Peyer's patch (tissue), 4 donors: ENCODE measurements at places on chromosomes 5 and 9. TPM values are rescaled to one million over a fixed set of nuclear protein-coding genes. Genes with fewer than 3 reads are reported as not detected.

The SARDH gene
- total RNA-seq, result 5.0 TPM

The CTNND2 gene
- total RNA-seq, result 0.47 TPM

The PCDHGB7 gene
- 4.1 TPM for total RNA-seq

The NR2F1-AS1 gene
- total RNA-seq, result 9.1 TPM

The SPATA31D1 gene
- not detected for total RNA-seq

The PCDHB13 gene
- 0.13 TPM for total RNA-seq

The IPO11 gene
- 27.2 TPM for total RNA-seq

The FOXD4L3 gene
- total RNA-seq, result 1.6 TPM

The FYB1 gene
- total RNA-seq, result 13.8 TPM

- no peak for DNase-seq
These were observed 36.7 kb downstream of the CNTLN start for GRCh38 chr9:17171309-17172094.

DNA sequence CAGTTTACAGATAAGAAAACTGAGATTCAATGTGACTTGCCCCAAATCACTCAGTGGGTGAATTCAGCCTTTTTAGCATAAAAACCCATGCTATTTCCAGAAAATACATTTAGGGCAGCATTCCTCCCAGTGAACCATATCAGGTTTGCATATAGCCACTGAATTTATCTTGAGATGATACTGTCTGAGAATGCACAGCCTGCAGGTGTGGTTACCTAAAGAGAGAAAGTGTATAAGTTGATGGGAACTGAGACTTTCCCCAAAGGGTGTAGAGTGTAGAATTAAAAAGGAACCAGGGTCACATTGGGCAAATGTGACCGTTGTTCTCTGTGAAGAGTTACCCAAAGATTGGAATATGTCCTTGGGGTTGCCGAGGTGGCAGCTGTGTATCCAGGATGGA is 100.0 kb upstream of the PIK3R1 start:
- DNase-seq, result no peak

- DNase-seq, result no peak
These were observed 7.3 kb downstream of the ATOX1 start for GRCh38 chr5:151751091-151751490.

DNA sequence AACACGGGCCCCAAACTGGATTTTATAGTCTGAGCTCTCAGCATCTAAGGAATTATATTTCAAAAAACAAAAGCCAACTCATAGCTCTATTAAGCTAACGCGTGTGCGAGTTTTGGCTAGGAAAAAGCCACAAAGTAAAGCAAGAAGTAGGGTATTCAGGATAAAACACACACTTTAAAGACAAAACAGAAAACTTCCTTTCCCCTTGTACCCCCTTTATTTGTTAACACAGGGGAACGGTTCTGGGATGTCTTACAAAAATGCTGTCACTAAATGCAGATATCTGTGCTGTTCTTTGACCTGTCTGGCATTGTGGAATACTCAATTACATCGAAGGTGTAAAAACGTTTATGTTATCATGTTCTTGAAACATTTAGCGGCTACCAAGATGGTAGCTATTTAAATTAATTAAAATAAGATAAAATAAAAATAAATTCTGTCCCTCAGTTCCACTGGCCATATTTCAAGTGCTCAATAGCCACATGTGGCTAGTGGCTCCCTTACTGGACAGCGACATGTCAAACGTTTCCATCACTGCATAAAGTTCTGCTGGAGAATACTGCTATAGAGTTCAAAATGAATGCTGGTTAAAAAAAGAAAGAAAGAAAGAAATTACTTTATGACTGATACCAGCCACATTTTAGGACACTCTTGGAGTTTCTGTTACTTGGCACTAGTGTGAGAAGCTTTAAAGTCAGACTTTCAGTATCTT is 7.2 kb upstream of the MEF2C start:
- DNase-seq, result no peak

DNA sequence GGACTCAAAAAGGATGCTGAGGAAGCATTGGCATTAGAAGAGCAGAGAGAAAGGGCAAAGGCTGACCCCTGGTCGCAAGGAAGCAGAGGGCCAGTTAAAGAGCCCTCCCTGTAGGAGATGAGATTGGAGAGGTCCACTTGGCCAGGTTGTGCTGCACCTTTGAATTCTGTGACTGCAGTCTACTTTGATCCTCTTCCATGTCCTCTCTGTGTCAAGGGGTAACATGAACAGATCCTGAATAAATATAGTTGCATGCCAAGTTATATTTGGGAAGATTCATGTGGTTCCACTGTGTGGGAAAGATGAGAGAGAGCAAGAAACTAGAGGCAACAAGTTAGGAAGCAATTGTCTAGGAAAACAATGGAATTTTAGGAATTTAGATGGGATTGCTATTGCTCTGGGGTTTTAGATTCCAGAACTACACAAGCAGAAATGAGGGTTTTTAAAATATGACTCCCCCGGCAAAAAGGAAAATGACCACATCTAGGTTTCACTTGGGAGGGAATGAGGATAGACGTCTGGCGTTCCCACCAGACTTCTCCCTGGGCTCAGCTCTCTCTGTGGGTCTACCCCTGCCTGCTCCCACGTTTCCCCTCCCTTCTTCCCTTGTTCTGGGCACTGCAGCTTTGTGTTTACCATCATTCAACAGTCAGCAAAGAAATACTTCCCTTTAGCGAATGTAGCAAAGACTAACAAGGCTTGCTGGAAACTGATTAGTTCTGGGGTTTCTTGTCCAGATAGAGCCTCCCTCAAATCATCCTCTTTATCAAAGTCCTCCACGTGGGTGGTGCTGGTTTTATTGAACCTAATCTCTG is 63.6 kb downstream of the SNX18 start:
- DNase-seq, result no peak

DNA sequence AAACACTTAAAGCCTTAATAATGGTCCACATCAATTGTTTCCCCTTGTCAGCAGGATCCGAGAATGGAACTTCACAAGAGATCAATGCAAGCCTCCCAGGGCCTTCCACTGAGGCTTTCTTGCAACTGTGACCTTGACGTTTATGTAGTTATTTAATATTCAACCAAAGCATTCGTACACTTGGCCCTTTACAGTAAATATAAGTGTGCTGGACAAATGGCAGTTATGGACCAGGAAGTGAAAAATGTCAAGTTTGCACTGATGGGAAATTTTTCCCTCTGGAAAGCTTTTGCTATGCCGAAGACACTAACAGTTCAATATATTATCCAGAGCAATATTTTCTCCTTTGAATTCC is 101.8 kb downstream of the TTLL11 start:
- no peak for DNase-seq

GRCh38 chr9:103816146-103816545 is 278.0 kb upstream of the SMC2 start:
- DNase-seq, result no peak

GRCh38 chr5:132639706-132640130 is 18.3 kb upstream of the IL13 start:
- DNase-seq, result no peak

GRCh38 chr5:172142709-172143215 is 45.3 kb downstream of the STK10 start:
- DNase-seq, result no peak

- DNase-seq, result no peak
These were observed 271.9 kb downstream of the NSG2 start for GRCh38 chr5:174317256-174317894.

GRCh38 chr5:168047669-168048111 is 243.8 kb upstream of the WWC1 start:
- no peak for DNase-seq

DNA sequence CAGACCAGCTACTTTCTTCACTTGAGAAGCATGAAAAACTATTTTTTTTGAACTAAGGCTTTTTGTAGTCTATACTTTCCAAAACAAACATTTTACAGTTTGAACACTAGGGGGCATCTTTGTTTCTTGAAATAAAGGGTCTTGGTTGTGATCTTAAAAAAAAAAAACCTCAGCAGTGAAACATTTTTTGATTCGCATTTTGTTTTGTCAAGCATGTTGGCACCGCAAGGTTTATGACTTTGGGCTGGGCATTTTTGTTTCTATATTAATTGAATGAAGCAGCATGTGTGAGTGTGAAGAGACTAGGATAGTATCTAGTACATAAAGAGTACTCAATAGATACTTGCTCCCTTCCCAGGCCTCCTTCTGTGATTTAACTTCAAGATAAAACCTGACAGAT is 31.6 kb upstream of the ACOT12 start:
- no peak for DNase-seq

GRCh38 chr5:140785905-140786686 is at the start of gene PCDHA1:
TSS of gene PCDHA1 (plus strand) at chr5:140786140.
- DNase-seq, result no peak

- DNase-seq, result peak; percentile 49
These were observed 694 bp downstream of the RMI1 start for GRCh38 chr9:83981126-83981871.

- DNase-seq, result no peak
These were observed 165.9 kb downstream of the GAPVD1 start for GRCh38 chr9:125427556-125427955.

DNA sequence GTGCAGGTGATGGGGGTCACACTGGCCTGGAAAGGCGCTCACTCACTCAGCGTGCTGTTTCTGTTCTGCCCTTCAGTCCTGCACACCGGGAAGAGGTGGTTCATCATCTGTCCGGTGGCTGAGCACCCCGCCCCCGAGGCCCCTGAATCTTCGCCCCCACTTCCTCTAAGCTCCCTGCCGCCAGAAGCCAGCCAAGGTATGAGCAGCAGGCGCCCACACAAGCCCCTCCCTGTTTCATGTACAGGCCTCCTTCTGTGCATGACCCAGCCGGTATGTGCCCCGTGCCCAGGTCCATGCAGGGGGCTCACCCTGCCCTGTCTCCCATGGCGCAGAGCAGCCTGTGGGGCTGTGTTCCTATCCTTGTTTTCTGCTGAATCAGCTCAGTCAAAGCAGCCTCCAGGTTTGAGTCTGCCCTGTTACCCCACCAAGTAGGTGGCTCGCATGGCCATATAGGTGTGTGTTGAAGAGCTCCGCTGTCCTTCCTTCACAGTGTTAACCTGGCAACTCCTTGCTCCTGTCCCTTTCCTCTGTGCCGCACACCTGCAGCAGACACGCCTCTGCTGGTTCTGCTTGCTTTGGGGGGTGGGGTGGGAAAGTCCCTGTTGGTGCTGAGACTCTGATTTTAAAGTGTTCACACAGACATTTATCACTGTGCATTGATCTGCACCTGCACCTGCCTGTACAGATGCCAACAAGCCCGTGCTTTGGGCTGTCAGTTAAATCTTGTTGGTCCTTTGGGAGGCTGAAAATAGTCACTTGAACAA is 84.8 kb downstream of the WNK2 start:
- peak; percentile 77 for DNase-seq

- peak; percentile 97 for DNase-seq
These were observed at the start of gene SIGMAR1 for GRCh38 chr9:34637356-34638137. TSS of gene SIGMAR1 (minus strand) at chr9:34637787. CDS start at chr9:34637697, 90 bp downstream.

- DNase-seq, result no peak
These were observed 50.1 kb upstream of the POU5F2 start for GRCh38 chr5:93791518-93791972.

- DNase-seq, result no peak
These were observed 428.6 kb downstream of the PSAT1 start for GRCh38 chr9:78725503-78725902.

- DNase-seq, result peak; percentile 46
These were observed 12.5 kb upstream of the EXOSC2 start for GRCh38 chr9:130680836-130681768.

DNA sequence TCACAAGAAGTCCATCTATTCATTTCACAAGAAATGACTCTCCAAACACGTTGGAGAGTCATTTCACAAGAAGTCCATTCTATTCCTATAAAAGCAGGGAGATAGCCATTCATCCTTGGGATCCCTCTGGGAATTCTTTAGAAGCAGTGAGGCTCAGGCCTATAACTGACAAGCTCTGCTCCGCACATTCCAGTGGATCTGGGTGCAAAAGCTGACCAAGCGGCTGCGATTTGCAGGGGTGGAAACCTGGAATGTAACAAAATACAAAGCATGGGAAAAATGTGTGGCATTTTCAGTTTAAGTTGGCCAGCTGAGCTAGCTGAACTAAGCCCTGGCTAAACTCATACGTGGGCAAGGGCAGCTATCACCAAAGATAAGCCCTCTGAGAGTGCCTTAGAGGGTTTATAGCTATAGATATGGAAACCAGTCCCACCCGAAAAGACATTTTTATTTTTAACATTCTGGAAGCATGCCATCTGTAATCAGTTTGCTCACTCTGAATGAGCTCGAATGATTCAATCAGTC is 8.7 kb downstream of the TAS2R1 start:
- no peak for DNase-seq

DNA sequence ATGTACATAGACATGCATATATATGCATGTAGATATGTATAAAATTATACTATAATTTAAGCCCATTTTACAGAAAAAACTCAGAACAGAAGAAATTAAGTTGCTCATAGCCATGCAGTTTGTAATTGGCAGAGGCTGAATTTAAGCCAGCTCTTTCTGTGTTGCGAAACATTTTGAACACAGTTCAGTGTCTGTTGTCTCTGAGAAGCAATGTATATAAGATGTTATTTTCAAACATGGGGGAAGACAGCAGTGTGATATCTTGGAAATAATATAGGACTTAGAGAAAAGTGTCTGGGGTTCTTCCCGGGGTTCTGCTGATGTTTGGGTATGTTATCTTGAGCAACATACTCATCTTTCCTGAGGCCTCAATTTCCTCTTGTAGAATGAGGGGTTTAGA is 37.6 kb downstream of the SVEP1 start:
- no peak for DNase-seq

- no peak for DNase-seq
These were observed 58.3 kb downstream of the RANBP6 start for GRCh38 chr9:5957166-5957565.

- DNase-seq, result no peak
These were observed 35.6 kb downstream of the ADRA1B start for GRCh38 chr5:159951834-159952233.

GRCh38 chr9:41229408-41230401 is 40.6 kb upstream of the ZNG1F start:
- peak; percentile 52 for DNase-seq

GRCh38 chr9:101479338-101480030 is 43.9 kb upstream of the ALDOB start:
- no peak for DNase-seq

GRCh38 chr5:55601628-55602027 is 66.9 kb upstream of the PLPP1 start:
- no peak for DNase-seq

GRCh38 chr5:151671950-151672349 is 14.8 kb downstream of the SPARC start:
- DNase-seq, result no peak

DNA sequence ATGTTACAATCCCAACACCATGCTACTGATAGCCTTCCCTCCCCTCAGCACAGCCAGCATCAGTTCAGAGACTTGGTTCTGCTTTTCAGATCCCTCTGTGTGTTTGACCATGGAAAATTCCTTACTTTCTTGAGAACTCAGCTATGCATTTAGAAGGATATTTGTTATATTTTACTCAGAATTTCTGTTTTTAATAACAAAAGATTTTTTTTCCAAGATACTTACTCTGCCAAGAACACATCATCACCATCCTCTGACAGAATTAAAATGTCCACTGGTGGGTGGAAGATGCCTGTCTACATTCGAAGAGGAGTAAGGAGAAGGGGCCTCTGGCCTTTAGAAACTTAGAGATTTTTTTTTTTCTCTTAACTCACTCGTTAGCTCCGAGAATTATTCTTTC is 56.1 kb upstream of the CKMT2 start:
- no peak for DNase-seq
